Right cardiac atrium (tissue), 5 donors: ENCODE measurements at places on chromosomes 1 and 21.

DNA sequence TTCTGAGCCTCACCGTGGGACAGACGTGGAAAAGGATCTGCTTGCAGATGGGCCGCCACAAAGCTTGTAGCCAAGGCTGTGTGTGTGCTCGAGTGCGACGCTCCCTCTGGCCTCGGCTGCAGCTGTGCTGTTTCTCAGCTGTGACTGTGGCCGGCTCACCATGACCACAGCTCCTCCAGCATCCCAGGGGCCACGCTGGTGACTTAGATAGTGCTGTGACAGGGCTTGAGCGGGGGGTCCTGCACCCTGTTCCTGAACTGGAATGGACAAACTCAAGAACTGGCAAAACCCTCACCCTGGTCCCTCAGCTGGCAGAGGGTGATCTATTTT is 17.4 kb upstream of the ACTRT2 start:
- DNase-seq: no peak

GRCh38 chr1:63319046-63320021 is 3.0 kb upstream of the FOXD3 start:
- DNase-seq: no peak

- no peak for DNase-seq
Observed at GRCh38 chr1:226821719-226822085, 48.7 kb upstream of the PSEN2 start.

GRCh38 chr1:8541961-8542521 is 224.1 kb downstream of the SLC45A1 start:
- DNase-seq: no peak

- no peak for DNase-seq
Observed at GRCh38 chr1:106802181-106802580, 254.3 kb upstream of the PRMT6 start.

DNA sequence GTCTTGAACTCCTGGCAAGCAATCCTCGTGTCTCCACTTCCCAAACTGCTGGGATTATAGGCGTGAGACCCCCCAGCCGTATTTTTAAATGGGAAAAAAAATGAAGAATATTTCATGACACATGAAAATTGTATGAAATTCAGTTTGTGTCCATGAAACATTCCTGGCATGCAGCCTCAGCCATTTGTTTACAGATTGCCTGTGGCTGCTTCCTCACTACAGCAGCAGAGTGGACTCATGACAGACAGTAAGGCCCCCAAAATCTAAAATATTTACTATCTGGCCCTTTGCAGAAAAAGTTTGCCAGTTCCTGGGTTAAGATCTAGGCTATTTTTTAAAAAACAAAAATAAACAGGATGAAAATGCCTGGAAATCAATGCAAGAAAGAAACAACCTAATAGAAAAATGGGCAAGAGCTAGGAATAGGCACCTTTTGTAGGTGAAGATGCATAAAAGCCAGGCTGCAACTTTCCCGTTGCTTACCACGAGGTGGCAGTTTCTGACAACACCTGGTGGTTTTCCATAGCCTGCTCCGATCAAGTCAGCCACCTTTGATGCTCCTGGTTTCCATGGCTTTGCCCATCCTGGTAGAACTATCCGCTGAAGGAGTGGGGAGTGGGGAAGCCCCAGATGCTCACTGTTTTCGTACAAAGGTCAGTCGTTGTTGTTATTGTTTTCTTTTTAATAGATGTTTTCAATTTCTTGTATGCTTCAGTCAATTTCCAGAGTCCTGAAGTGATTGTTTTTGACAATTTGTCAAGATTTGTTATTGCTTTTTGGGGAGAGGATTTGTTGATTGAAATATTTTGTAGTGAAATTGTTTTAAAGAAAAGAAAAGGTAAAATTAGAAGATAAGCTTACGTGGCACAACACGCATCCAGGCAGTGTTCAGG is 24.3 kb downstream of the UBE2Q1 start:
- DNase-seq: no peak

- DNase-seq: no peak
Observed at GRCh38 chr1:194600716-194601115, 1414.3 kb upstream of the B3GALT2 start.

GRCh38 chr1:17805869-17806684 is 50.9 kb downstream of the ACTL8 start:
- DNase-seq: no peak

- peak; percentile 40 for DNase-seq
Observed at GRCh38 chr1:99004861-99005442, at the start of gene PLPPR5. PLPPR5 (minus strand) TSS chr1:99004861; CDS start chr1:99004671, 190 bp downstream.

DNA sequence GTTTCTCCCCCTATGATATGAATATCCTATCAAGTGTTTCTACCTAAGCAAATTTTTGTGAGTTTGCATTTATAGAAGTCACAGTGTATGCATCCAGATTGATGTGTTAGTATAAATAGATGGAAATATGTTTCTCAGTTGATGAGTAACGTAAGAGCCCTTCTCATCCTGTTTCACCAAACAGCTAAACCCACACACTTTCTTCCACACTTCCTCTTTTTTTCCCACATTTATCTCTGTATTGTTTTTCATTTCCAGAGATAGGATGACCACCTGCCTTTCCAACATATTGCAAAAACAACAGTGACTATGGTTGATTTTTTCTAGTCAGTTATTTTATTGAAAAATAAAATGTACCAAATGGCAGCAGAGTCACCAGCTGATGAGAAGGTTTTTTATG is 490.1 kb downstream of the NEGR1 start:
- no peak for DNase-seq

DNA sequence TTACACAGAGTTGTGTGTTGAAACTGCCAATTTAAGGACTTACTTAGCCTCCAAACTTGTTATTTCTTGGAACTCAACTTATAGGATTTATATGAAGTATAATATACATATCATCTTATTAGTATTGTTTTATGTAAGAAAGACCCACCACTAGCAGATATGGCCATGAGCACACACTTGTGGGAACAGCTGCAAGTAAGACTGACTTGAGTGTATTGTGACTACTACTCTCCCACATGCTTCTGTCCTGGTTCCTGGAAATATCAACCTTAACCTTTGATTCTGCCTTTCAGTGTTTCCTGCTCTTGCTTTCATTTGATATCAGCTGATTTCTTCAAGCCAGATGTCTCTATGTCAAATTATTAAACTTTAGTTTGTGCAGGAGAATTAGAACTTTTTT is 175.3 kb downstream of the MAGI3 start:
- DNase-seq: no peak

DNA sequence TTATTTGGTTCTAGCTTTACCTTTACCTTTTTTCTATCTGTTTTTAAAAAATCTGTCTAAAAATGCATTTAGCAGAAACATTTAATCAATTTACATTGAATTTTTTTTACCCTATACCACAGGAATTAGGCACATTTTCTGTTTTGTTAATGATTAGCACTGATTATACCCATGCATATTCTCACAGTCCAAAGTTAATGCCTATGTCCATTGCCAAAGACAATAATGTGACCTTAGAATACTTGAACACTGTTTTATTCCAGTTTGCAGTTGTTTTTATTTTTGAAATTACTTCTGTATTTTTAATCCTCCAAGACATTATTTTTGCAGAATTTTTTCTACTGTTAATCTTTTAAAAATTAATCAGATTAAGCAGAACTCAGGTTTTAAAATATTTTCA is 11.0 kb upstream of the AMY2B start:
- DNase-seq: no peak

DNA sequence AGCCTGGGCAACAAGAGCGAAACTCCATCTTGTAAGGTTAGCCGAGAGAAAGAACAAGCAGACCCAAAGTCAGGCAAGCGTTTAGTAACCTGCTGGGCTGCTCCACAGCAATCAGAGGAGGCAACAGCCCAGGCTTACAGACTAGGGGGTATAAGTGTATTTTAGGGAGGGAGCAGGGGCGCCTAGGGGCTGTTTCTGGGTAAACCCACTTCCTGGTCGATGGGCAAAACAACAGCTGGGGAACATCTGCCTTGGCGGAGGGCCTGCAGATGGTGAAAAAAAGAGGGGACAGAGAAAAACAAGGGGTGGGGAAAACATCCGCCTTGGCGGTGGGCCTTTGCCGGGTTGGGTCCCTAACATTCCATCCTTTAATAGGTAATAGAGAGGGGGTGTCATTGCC is 5.2 kb downstream of the TAS1R1 start:
- no peak for DNase-seq

GRCh38 chr1:112026016-112026415 is 36.5 kb upstream of the KCND3 start:
- DNase-seq: no peak

DNA sequence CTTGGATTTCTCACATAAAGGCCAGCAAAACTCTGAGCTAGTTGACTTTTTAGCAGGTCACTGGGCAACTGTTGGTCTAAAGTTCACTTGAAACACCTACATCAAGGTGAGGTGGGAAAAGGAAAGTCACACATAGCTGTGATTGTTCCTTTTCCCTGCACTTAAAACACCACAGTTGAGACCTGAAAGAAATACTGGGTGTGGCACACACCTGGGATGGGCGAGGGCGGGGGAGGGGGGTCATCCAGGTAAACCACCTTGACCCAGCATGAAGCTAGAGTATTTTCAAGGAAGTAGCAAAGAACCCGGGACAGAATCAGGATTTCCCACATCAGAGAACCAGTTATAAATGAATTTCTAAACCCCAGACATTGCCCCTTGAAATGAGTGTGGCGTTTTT is 26.4 kb downstream of the ZNF697 start:
- DNase-seq: no peak

GRCh38 chr21:32015461-32016139 is 142.8 kb downstream of the HUNK start:
- DNase-seq: no peak

- DNase-seq: no peak
Observed at GRCh38 chr1:111162488-111162880, 22.5 kb downstream of the CEPT1 start.

DNA sequence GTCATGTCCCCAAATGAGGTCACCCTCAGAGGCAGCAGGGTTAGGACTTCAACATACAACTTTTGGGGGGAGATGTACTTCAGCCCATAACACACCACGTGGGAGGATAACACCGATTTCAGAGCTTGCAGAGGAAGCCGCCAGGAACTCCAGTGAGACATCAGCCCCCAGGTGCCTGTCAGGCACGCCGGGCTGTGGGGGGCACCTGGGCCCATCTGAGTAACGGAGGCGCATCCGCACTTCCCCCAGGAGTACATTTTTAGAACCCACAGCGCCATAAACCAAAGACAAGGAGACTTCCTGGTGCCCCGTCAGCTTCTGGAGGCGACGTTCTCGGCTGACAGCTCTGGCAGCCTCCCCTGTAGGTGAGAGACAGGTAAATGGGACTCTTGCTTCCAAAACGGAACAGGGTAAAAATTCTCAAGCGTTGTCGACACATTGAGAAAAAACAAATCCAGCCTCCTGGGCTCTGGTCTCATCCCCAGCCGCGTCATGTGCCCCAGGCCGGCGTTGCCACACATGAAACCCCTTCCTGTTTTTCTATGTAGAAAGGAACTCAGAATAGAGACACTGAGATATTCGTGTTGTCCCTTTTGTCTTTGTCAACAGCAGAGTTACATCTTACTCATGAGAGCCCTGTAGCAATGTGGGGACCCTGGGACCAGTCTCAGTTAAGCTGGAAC is 93.3 kb downstream of the PDE9A start:
- peak; percentile 81 for DNase-seq

GRCh38 chr1:202202500-202203168 is 9.0 kb downstream of the LGR6 start:
- peak; percentile 52 for DNase-seq

- no peak for DNase-seq
Observed at GRCh38 chr1:154879038-154879421, 8.9 kb upstream of the KCNN3 start.

DNA sequence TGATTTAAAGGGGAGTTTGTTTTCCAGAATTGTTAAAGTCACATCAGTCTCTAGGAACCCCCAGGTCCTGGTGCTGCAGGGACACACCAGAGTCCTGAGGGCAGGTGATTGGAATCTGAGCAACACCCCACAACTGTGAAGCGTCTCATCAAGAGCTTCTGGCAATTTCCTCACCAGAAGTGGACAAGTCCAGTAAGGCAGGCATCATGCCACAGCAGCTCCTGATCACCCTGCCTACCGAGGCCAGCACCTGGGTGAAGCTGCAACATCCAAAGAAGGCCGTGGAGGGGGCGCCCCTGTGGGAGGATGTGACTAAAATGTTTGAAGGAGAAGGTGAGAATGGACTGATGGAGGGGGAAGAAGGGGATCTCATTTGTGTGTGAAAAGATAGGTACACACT is 2.1 kb downstream of the ZFP69 start:
- no peak for DNase-seq

GRCh38 chr1:157407367-157407766 is 144.9 kb downstream of the FCRL5 start:
- no peak for DNase-seq

DNA sequence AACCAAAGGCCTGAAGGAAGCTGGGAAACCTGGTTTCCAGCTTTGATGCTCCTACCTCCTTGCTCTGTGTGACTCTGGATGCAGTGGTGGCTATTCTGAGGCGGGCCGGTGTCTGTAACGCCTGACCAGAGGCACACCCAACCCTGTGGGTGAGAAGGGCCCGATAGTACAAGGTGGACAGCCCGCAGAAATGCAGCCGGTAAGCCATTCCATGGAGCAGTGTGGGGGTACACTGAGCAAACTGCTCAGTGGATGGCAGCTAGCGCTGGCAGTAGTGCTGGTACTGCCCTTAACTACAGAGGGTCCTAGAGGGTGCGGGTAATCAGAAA is 36.0 kb downstream of the AHDC1 start:
- DNase-seq: no peak
